ENCODE measurements at places on chromosomes 6 and 20.

DNA sequence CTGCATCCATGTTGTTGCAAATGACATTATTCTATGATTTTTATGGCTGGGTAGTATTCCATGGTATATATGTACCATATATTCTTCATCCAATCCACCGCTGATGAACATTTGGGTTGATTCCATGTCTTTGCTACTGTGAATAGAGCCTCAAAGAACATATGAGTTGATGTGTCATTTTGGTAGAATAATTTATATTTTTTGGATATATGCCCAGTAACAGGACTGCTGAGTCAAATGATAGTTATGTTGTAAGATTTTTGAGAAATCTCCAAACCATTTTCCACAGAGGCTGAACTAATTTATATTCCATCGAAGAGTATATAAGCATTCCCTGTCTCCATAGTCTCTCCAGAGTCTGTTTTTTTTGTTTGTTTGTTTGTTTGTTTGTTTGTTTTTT, 1373.5 kb downstream of the GRIK2 start:
- no peak for DNase-seq

DNA sequence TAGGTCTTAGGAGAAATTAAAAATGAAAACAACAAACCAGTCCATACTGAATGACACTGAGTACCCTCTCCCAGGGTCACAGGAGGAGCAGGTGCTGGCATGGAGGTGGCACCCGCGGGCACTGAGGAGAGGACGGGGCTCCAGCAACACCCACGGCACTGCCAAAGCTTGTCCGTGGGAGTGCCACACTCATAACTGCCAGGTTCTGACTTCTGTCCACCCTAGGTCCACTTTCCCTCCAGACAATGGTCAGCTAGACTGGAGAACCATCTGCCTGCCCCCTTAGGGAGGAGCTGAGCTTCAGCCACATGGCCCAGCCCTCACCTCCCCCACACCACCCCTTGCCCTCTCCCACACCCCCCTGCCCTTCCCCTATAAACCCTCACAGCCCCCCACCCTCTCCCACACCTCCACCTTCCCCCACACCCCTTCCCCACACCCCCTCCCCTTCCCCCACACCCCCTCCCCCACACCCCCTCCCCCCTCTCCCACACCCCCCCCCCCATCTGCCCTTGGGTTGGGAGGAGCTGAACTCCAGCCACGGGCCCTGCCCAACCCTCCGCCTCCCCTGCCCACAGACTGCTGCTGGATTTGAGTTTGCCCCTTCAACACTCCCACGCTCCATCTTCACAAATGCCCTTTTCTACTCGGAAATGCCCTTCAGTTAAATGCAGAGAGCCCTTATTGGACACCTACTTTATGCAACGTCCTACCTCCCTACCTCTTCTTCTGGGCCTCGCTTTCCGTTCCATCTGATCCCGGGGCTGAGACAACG, 129.6 kb downstream of the TAF4 start:
- DNase-seq = no peak

DNA sequence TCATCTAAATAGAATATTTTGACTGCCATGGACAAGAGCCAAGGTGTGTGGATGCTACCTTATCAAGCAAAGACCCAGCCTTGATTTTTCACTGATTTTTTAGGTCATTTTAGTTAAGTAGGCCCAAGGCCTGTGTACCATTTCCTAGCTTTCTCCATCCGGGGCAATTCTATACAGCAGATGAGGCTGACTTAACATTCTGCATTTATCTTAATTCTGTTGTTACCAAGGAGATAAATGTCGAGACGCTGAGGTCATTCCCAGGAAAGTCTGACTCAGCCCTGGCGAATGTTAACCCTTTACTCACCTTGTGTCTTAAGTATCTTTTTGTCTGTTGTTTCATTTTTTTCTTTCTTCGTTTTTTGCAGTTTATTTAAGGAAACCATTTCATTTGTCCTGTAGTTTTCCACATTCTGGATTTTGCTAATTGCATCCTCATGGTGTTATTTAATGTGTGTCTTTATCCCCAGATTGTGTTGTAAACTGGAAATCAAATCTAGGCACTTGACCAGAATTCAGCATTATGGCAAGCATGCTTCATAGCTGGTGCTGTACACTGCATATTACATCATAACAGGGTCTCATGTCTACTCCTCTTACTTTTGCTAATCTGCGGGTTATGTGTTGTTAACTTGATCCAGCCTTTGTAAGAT, 277.0 kb downstream of the CDKAL1 start:
- DNase-seq = no peak

GRCh38 chr20:38181971-38182370, 16.9 kb upstream of the TGM2 start:
- DNase-seq = no peak

GRCh38 chr6:166348305-166348949, 6.1 kb upstream of the SFT2D1 start:
- DNase-seq = no peak

DNA sequence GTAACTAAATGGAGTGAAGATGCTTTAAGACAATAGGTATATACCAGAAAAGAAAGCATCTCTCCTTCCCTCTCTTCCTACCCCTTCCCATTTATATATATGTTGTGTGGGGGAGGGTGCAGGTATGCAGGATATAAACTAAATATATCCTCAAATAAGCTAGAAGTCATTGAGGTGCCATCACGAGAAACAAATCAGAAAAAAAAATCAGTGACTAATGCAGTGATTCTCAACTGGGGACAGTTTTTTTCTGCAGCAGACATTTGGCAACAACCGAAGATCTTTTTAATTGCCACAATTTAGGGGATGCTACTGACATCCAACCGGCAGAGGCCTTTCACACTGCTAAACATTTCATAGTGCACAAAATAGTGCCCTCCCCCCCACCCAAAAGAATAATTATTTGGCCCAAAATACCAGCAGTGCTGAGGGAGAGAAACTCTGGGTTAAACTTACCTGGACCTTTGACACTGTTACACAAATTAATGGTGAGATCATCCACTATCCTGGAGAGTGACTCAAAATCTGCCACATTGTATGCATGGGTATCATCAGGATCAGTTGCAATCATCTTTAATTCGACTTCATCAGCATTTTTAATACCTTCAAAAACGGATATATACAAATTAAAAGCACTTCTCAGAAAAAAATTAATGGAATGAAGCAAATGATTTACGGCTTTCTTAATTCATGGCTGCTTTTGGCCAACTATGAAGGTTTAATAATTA, 55.0 kb downstream of the COL12A1 start:
- no peak for DNase-seq

- DNase-seq = no peak
Observed at GRCh38 chr6:1077478-1078416, 234.2 kb upstream of the FOXQ1 start.

DNA sequence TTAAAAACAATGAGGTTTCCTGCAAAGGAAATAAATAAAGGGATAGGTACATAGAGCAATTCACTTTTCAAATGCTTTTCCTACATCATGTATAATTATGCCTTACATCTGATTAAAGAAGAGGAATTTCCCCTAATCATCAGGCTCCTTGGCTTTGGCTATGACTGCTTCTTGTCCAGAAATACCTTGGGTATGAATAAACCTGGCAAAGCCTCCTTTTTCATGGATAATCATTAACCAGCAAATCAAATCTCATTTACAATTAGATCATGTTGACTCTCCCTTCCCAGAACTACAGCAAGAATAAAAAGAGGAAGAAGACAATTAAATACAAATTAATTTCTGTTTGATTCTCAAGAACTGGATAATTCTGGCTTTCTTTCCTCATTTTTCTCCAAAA, 58.0 kb upstream of the CD2AP start:
- no peak for DNase-seq

GRCh38 chr6:89433252-89434149, 549 bp downstream of the ANKRD6 start:
- peak; percentile 3 for DNase-seq

DNA sequence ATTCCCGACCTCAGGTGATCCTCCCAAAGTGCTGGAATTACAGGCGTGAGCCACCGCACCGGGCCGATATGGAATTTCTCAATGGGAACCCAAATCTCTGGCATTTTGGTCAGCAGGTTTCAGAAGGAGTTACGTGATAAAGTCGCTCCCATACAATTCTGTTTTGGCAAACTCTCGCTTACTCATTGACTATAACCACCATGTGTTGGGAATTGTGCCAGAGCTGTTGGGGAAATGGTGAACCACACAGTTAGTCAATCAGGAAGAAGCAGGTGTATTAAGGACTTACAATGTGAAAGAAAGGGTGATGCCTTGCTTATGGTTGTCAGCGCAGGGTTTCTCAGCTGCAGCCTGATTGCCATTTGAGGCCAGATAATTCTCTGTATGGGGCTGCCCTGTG, 410.5 kb downstream of the QKI start:
- no peak for DNase-seq

GRCh38 chr20:23257106-23257761, 93.4 kb upstream of the NXT1 start:
- no peak for DNase-seq

DNA sequence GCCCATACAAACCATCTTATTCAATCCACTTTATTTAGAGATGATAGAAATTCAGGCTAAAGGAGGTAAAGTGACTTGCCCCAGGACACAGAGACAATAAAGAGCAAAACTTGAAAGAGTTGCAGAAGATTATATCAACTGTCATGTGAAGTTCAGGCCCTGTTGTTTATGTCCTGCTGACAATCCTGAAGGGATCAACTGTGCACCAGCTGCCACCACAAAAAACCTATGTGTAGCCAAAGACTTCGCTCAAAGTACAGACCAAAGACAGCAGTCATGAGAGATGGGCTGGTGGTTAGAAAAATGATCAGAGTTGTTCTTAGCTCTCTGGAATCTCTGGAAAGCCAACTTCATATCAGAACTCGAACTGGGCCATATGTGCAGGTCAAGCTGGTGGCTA, 16.0 kb upstream of the CITED2 start:
- DNase-seq = no peak

DNA sequence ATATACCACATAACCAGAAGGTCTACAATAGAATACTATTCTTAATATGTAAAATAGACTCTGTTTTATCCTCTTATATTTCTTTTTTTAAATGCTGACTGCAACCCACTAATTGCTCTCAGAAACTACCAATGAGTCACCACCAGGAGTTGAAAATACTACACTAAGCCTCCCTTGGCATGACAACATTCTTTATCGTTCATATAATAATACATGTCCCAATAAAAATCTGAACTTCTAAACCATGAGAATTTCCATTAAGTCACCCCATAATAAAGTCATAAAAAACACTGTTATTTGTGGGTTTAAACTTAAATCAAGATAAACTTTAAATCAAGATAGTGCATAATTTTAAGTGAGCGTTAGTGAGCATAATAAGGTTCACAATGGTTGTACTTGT, 4.2 kb downstream of the HACE1 start:
- no peak for DNase-seq

DNA sequence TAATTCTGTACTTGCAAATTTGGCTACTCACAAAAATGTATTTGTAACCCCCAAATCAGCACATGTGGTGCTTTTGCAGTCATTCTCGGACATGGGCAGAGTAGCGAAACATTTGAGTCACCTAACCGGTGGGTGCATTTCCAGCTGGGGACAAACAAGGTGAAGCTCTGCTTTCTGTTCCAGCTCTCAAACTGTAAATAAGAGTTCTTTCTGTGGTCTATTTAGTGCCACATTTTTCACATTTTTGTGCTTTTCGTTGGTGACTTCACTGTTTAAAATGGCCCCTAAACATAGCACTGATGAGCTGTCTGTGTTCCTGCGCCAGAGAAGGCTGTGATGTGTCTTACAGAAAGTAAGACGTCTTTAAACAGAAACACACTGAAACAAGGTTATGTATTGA, 244.5 kb downstream of the CDC5L start:
- no peak for DNase-seq

- no peak for DNase-seq
Observed at GRCh38 chr6:38065734-38066305, 246.3 kb downstream of the ZFAND3 start.

DNA sequence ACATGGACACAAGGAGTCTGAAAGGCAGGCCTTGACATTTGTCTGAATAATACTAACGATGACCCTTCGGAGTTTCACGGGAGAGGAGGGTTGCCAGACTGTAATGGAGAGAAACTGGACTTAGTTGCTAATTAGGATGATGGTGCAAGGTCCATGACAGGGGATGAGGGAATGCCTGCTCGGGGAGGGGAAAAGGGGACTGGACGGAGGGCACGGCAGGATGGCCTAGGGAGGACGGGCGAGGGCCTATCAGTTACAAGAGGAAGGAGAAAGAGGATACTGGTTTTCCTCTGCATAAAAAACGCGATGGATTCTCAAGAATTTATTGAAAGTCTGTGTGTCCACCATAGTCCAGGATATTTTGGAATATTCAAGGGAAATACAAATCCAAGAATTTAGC, 42.7 kb downstream of the IRAK1BP1 start:
- DNase-seq = no peak

DNA sequence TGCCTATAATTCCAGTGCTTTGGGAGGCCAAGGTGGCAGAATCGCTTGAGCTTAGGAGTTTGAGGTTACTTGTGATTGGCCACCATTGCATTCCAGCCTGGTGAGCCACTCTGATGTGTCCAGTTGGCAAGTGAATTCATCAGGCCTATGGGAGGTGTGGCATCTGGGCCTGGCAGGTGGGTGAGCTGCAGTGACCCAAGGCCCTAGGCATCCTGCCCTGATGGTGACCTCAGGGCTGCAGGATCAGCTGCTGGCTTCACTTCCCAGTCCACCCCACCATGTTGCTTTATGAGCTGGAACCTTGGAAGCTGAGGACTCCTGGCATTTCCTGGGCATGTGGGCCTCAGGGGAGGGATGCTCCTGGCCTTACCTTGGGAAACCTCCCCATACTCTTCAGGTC, 20.5 kb downstream of the RSPH9 start:
- DNase-seq = no peak

Data from stimulated activated CD4-positive, alpha-beta T cell treated with anti-CD3 and anti-CD28 coated beads, Interleukin-12 subunit alpha, Interleukin-12 subunit beta, amount 100 ng/mL, for 24 hours (primary cell).